ENCODE measurements at places on chromosomes 3 and 15. TPM values are rescaled to one million over a fixed set of nuclear protein-coding genes. Genes with fewer than 3 reads are reported as not detected.

CNTN3 gene
- total RNA-seq: not detected

PRSS50 gene
- 0.09 TPM for total RNA-seq

GOLGA8T gene
- 0.19 TPM for total RNA-seq

SEC11A gene
- total RNA-seq: 134 TPM

CRYBG3 gene
- total RNA-seq: 4.0 TPM

ACY1 gene
- total RNA-seq: 30.2 TPM

GRCh38 chr3:171525437-171525836, 65.2 kb upstream of the TNIK start:
- no peak for DNase-seq
- no peaks in the 10 kb centered on the region for H3K36me3 ChIP-seq
- peaks cover 8% of the 10 kb centered on the region for H3K4me1 ChIP-seq
- H3K4me3 ChIP-seq: no peak overlapping the region

GRCh38 chr3:49020330-49021212, 1.4 kb upstream of the NDUFAF3 start:
- H3K36me3 ChIP-seq: peaks cover 18% of the 10 kb centered on the region
- H3K27ac ChIP-seq: peak overlapping the region; percentile 94
- peak; percentile 45 for DNase-seq
- peaks cover 57% of the 10 kb centered on the region for H3K4me1 ChIP-seq
- peak overlapping the region; percentile 91 for H3K4me3 ChIP-seq
- no peaks in the 10 kb centered on the region for H3K27me3 ChIP-seq

DNA sequence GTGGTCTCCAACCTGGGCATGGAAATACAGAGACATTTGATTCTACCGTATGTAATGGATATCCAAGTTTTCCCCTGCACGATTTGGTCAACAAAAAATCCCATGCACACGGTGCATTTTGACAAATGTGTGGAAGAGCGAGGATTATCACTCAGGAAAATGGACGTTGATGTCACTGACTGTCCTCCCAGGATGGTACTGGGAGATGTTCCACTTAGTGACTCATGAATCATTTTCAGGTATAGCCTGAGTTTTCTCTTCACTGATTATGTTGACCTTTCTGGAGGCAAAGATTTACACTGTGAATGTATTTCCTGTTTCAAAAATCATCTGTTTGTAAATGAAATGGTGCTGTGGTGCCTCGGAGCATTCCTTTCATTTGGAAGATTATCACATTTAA, 596.7 kb upstream of the ADAMTS9 start:
- no peaks in the 10 kb centered on the region for H3K27me3 ChIP-seq
- no peaks in the 10 kb centered on the region for H3K36me3 ChIP-seq
- no peaks in the 10 kb centered on the region for H3K4me1 ChIP-seq
- no peak overlapping the region for H3K4me3 ChIP-seq
- DNase-seq: no peak
- H3K27ac ChIP-seq: no peak overlapping the region

DNA sequence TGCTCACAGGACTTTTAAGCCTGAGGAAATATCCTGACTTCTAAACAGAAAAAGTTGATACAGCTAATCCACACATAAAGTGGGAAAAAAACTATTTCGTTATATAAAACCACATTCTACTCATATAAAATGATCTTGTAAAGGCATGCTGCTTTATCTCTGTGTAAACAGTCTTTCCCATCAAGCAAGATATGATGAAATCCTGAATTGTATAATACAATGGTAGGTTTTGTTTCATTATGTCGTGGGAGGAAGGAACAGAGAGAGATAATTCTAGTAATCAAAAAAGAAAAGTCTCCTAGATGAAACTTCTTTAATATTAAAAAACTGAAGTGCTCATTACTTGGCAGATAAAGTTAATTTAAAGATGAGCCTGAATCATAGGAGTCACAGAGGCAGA, 92.6 kb upstream of the SNTN start:
- DNase-seq: no peak
- no peak overlapping the region for H3K27ac ChIP-seq

DNA sequence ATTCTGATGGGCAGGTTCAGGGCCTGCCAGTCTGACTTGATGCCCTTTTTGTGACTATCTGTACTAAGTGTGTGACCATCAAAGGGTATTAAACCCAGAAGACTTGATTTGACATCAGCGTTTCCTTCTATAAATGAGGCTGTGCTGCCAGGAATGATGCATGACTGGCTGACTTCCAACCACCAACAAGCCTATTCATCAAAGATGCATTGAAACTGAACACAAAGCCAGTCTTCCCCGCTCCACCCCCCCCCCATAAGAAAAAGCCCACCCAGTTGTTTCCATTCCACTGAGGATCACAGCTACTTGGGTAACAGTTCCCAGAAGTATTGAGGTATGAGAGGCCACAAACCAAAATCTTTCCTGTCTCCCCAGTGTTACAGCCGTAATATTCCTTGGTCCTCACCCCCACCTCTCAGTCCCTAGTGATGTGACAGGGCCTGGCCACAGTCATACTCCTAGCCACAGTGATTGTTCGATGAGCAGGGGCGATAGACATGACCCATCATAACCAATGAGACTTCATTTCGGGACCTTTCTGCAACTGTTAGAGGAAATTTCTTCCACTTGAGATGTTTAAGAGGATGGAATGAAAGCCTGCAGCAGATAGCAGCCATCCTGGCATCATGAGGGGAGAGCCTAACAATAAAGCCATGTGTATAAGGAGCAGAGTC, 22.6 kb downstream of the SH3BP5 start:
- peak; percentile 69 for DNase-seq
- H3K4me3 ChIP-seq: peak overlapping the region; percentile 92
- H3K27ac ChIP-seq: peak overlapping the region; percentile 99
- no peaks in the 10 kb centered on the region for H3K27me3 ChIP-seq
- H3K4me1 ChIP-seq: peaks cover 71% of the 10 kb centered on the region

DNA sequence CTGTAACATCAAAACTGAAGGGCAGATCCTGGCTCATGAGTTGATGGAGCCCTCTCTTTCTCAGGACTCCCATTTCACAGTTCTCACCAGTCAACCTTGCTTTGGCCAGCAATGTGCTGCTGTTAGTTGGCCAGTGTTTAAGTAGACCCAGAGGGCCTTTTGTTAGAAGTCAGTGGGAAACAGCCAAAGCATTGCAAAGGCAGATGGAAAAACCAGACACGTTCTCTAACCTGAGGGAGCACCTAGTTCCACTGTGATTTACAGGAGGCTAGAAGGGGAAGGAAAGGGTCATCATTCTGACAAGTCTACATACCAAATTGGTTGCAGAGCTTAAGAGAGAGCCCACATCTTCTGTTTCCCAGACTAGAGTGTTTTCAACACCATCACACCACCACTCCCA, 196.4 kb downstream of the OPA1 start:
- H3K27ac ChIP-seq: no peak overlapping the region
- no peak overlapping the region for H3K4me3 ChIP-seq
- H3K36me3 ChIP-seq: no peaks in the 10 kb centered on the region
- peaks cover 39% of the 10 kb centered on the region for H3K27me3 ChIP-seq
- no peaks in the 10 kb centered on the region for H3K4me1 ChIP-seq

DNA sequence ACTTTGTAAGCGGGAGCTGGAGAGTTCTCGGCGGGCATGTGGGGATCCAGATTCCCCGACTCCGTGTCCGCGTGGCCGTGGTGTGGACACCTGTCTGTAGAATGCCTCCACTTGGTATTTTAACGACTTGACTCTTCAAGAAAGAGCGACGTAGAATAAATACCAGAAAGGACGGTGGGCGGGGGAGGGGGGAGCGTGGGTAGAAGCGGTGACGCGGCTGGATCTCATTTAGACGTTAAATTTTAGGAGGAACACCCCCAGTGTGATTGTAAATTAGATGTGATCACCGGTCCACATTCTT, 620 bp upstream of the PYGO1 start:
- no peaks in the 10 kb centered on the region for H3K4me1 ChIP-seq
- H3K36me3 ChIP-seq: no peaks in the 10 kb centered on the region
- peaks cover 37% of the 10 kb centered on the region for H3K27me3 ChIP-seq
- H3K27ac ChIP-seq: no peak overlapping the region

DNA sequence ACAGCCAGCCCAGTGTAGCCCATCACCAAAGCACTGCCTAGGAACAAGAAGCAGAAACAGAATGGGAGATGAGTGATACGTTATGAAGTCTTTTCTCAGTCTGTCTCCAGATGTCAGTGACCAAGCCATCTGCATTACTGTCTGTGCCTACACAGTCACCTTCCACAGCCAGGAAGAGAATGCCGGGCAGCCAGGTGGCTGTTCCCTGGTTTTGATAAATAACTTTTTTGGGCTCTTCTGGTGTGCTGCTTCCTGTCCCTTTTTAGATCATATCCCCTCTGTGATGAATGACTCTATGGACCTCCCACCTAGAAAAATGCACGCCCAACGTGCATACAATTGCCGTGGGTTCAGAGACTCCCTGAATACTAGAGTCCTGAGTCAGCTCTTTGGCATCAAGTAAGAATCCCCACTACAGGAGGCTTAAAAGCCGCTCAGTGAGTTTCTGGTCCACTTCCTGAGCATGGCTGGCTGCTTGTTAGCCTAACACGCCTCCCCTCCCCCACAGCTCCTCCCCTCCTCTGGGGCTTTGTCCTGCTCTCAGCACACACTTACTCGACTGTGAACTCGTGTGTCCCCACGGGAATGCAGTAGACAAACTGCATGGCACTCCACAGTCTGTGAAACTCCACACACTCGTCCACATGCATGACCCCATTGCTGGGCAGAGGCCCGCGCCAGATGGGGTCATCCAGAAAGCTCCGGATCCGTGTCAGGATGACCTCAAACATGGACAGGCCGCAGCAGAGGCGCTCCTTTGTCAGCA, 34.7 kb downstream of the NIPA2 start:
- no peaks in the 10 kb centered on the region for H3K4me1 ChIP-seq
- H3K4me3 ChIP-seq: no peak overlapping the region
- DNase-seq: no peak

- H3K4me1 ChIP-seq: no peaks in the 10 kb centered on the region
- no peaks in the 10 kb centered on the region for H3K27me3 ChIP-seq
- no peak overlapping the region for H3K27ac ChIP-seq
- DNase-seq: no peak
These were observed 5.7 kb upstream of the CAV3 start for GRCh38 chr3:8727605-8728512.

Measured in activated T-cell treated with anti-CD3 and anti-CD28 coated beads, Interleukin-2, amount 50 U/mL, for 72 hours (primary cell).